Non-pigmented ciliary epithelial cell (primary cell): ENCODE measurements at places on chromosomes 12 and 14.

GRCh38 chr12:7989827-7990491 is 42.6 kb upstream of the FOXJ2 start:
- DNase-seq, result no peak

GRCh38 chr14:26598081-26598671 is 343 bp upstream of the NOVA1 start:
- peak; percentile 47 for DNase-seq

- DNase-seq, result no peak
Observed at GRCh38 chr12:110530511-110530910, 28.4 kb downstream of the RAD9B start.

- no peak for DNase-seq
Observed at GRCh38 chr14:101288436-101289229, 272.7 kb upstream of the DIO3 start.

GRCh38 chr12:25713264-25713663 is 160.2 kb upstream of the LMNTD1 start:
- DNase-seq, result no peak

DNA sequence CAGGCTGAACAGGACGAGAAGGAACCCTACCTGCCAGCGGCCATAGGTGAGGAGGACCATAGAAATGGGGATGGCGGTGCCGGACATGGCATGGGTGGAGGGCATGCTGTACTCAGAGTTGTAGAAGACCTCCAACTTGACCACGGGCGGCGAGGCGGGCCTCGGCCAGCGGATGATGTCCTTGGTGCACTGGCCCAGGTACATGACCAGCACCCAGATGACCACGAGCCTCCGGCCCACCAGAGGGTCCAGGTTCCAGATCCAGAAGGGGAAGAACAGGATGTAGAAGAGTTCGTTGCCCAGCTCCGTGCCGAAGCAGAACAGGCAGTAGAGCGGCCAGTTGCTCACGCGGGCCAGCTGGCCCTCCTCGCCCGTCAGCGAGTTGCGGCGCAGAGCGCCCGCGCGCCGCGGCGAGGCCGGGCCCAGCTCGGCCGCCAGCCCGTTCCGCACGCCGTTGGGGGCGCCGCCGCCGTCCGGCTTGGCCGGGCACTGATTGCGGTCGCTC is 582 bp downstream of the SGPP1 start:
- no peak for DNase-seq

DNA sequence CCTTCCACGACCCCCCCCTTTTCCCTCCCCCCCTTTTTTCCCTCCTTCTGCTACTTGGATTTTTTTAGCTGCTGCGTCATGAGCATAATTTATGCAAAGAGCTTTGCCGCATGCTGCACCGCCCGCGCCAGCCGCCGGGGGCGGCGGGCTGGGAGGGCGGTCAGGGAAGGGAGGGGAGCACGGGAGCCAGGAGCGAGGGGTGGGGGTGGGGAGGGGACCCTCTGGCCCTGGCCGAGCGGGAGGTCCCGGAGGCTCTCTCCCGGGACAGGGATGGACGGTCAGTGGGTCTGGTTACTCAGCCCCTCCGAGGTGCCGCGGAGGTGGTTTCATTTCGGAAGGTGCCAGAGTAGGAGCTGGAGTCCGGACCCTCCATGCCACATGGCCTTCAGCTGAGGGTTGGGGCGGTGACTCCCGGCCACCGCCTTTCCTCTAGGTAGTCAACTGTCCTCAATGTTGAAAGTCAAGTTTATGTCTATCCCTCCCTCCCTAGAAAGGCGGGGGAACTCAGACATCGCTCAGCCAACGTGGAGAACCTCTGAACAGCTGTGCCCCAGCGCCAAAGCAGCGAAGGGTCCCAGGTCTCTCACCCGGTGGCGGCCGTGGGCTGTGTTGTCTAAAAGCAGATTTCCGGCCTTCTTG is at the start of gene POU6F1:
POU6F1 (minus strand) TSS at position 95 of the 639 bp plus-strand sequence. CDS start 11,226 bp downstream, outside the sequence.
- DNase-seq, result peak; percentile 26

GRCh38 chr14:81633496-81633895 is 99.8 kb upstream of the SEL1L start:
- no peak for DNase-seq

DNA sequence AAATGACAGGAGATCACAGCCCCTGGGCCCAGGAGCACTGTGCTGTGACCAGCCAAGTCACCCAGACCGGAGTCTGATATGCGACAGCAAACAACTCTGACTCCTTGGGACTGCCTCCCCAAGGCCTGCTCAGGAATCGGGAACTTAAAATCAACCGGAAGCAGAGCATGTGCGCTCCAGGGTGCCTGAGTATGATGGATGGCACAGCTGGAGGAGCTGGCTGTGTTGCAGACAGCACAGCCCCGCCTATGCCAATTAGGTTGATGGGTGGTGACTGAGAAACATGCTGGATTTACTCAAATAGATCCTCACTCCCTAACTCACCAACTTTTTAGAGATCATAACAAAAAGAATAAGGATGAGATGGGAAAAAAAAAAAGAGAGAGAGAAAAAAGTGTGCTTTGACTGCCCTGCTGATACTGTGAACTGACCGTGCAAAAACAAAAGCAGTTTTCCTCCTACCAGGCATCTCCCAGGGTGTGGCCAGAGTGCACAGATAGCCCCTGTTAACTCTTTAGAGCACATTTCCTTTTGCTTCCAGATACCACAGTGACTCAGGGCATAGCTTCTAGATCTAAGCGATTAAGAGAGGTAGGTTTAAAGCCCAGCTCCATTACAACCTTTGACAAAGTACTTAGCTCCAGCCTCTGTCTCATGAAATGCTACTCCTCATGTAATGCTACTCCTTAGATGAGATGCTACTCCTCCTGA is 27.4 kb upstream of the STON2 start:
- DNase-seq, result no peak

GRCh38 chr12:106229036-106229591 is 18.7 kb downstream of the CKAP4 start:
- DNase-seq, result no peak

DNA sequence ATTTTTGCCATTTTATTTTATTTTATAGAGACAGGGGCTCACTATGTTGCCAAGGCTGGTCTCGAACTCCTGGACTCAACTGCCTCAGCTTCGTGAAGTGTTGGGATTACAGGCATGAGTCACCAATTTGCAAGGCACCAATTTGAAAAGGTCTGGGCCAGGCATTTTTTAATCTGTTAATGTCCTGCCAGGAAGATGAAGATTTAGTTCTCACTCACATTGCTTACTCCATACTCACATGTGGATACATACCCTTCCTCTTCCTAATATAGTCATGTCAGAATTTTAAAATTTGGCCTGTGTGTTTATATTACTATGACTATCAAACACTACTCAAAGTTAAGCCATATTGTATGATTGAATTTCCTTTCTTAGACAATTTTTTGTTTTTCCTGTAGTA is 15.3 kb upstream of the EML1 start:
- no peak for DNase-seq

DNA sequence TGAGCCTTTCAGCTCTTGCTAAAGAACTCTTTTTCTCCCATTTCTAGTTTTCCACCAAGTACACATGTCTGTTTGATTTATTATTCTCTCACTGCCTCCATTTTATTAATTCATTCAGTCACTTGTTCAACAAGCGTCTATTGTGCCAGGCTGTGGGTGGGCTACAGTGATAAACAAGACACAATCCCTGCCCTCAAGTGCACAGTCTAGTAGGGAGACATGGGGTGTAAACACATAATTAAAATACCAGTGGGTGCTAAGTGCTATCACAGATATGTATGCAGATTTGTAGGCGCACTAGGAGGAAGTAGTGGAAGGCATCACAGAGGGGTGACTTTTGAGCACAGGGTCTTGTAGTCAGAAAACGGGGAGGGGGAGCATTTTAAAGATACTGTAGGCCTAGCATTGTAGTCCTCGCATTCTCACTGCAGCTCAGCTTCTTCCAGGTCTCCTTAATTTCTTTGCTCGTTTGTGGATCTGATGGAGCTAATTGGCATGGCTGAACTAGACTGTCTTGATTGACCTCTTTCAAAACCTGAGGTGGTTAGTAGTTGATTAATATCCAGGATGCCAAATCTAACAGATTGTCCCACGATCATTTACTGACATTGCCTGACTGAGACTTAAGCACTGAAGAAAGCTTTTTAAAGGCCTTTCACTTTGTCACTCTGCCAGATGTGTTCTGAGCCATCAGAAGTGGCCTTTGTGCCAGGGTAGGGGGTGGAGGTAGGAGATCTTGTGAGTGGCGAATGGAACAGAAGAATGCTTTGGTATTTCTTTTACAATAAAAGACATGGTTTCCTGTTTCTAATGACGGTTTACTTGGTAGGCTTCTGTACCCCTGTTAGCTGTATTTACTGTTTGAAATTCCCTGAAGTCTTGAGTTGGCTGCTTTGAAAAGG is 116.9 kb downstream of the DIP2B start:
- no peak for DNase-seq
